ENCODE measurements at places on chromosomes 7 and 10.

DNA sequence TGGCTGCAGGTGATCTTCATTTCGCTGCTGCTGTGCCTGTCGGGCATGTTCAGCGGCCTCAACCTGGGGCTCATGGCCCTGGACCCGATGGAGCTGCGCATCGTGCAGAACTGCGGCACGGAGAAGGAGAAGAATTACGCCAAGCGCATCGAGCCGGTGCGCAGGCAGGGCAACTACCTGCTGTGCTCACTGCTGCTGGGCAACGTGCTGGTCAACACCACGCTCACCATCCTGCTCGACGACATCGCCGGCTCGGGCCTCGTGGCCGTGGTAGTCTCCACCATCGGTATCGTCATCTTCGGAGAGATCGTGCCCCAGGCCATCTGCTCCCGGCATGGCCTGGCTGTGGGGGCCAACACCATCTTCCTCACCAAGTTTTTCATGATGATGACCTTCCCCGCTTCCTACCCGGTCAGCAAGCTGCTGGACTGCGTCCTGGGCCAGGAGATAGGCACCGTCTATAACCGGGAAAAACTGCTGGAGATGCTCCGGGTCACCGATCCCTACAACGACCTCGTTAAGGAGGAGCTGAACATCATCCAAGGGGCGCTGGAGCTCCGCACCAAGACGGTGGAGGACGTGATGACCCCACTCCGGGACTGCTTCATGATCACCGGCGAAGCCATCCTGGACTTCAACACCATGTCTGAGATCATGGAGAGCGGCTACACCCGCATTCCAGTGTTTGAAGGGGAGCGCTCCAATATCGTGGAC lies 1.3 kb downstream of the CNNM2 start:
- no peak for DNase-seq

DNA sequence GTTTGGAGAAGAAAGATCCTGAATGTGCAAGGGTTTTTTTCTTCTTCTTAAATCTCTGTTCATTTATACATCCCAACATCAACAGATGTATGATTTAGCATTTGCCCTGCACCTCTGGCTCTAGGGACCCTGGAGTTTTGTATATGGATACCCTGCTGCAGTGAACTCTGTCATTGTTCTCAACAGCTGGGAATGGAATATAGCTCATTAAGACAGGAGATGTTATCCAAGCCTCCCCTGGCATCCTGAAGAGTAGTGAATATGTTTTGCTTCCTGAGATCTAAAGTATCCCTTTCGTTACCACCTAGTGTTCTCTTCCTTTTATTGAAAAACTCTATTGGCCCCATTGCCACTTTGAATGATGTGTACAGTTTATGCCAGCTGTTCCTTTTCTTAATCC lies 275.9 kb downstream of the EXOC4 start:
- DNase-seq, result no peak

DNA sequence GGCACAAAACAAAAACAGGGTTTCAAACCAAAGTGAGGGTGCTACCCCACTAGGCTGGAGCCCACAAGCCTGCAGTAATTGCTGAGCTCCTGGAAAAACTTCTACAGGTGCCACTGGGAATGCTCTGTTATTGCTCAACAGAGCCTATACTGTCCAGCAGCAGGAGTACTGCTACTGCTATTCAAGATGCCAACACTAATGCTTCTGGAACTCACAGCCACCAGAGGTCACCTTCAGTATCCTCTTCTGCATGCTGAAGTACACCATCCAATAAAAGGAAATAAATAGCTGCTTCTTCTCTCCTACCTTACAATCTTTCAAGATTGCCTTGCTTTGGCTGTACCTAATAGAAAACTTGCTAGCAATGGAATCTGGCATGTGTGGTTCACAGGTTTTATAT lies 222.0 kb downstream of the LRRN3 start:
- DNase-seq, result no peak

DNA sequence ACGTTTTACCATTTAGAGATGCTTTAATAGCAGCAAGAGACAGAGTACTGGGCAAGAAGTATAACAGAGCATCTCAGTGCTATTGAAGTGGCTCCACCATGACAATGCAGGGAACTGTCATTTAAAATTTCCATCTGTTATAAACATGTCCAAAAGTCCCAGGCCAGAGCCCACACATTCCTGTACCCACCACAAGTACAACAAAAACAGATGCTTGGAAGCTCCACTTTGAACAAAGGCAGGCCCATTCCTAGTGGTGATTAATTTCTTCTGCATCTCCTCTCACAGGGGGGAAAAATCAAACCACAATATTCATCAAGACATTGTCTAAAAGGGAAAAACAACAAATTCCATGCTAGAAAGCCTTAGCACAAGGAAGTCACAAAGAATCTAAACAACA lies 627.9 kb downstream of the PARD3 start:
- no peak for DNase-seq

- DNase-seq, result peak; percentile 56
Measured at GRCh38 chr7:31735991-31736982, 49.3 kb downstream of the PPP1R17 start.

DNA sequence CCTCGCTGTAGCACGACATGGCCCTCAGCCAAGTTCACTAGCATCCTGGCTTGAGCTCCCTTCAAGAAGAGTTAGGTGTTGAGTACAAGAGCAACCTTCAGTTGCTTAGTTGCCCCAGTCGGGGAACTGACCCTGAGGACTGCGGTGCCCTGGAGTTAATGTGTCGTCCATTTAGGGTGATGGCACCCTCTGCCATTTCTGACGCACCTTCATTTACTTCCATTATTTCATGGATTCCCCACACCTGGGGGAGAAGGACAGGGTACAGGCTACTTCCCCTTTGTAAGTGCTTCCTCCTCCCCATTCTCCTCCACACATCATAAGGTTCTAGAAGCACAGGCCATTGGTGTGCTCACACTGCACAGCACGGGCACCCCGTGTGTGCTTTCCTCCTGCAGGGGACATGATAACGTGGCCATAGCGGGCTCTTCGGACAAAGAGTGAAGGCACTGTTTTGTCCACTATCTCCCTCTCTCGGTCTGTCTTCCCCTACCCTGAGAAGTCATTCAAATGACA lies 1.8 kb downstream of the ALOX5 start:
- DNase-seq, result no peak

- no peak for DNase-seq
Measured at GRCh38 chr7:90850066-90850465, 253.9 kb downstream of the CDK14 start.

- no peak for DNase-seq
Measured at GRCh38 chr7:72343991-72344390, 68.1 kb downstream of the CALN1 start.

GRCh38 chr7:4479367-4480039 lies 202.6 kb upstream of the FOXK1 start:
- peak; percentile 14 for DNase-seq

DNA sequence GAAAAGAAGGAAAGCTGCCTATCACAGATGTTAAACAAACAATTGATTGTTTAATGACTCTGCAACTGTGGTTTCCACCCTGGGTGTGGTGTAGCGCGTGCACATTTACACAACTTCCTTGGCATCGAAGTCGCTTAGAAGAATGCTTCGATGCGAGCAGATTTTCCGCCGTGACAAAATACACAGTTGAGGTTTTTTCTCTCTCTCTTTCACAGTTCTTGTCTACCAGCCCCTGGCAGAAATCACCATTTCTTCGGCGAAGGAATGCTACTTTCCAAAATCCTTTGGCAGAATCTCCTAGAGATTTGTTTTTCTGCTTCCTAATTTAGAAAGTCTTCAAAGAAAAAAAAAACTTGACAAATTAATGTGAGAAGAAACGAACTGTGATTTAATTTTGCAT lies 70.7 kb upstream of the C1QL3 start:
- DNase-seq, result no peak

GRCh38 chr10:71382028-71382427 lies 14.7 kb upstream of the CDH23 start:
- DNase-seq, result no peak

DNA sequence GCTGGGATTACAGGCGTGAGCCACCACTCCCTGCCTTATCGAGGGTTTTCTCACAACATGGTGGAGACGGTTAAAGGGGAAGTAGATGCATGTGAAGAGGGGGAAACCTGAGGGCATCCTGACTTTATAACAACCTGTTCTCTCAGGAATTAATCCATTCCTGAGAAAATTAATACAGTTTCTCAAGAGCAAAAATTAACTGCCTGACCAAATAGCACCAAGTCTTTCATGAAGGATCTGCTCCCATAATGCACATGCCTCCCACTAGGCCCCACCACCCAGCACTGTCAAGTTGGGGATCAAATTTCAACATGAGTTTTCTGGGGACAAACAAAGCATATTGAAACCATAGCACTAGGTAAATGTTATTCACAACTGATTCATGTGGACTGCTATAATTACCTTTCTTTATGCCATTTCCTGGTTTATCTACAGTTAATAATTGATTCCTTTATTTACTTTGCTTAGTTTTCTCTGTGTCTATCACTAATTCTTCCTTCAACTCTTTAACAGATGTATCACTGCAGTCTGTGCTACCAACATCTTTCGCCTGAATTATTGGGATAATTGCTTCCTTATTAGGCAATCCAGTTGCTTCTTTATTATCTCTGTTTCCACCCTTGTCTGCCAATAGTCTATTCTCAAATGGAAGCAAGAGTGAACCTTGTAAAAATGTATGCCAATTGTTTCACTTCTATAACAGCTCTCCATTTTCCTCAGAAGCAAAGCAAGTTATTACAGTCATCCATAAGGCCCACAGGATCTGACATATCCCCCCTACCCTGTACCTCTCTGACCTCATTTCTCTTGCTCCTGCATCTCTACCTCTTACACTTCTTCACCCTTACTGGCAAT lies 12.9 kb upstream of the MICU1 start:
- DNase-seq, result no peak

DNA sequence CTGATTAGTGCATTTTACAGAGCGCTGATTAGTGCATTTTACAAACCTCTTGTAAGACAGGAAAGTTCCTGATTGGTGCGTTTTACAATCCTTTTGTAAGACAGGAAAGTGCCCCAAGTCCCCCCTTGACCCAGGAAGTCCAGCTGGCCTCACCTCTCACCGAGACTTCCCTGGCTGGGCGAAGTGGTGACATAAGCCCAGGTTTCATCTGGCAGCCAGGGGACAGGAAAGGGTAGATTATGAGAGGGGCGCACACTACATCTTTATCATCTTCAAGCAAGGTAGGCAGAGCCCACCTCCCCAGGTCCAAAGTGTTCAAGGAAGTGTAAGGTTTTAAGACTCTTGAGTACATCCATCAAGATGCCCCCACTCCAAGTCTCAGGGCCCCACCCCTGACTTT lies 5.5 kb upstream of the GDF10 start:
- no peak for DNase-seq

GRCh38 chr7:148750442-148751355 lies 52.0 kb downstream of the CUL1 start:
- no peak for DNase-seq

- no peak for DNase-seq
Measured at GRCh38 chr10:124296121-124296812, 122.5 kb downstream of the OAT start.

DNA sequence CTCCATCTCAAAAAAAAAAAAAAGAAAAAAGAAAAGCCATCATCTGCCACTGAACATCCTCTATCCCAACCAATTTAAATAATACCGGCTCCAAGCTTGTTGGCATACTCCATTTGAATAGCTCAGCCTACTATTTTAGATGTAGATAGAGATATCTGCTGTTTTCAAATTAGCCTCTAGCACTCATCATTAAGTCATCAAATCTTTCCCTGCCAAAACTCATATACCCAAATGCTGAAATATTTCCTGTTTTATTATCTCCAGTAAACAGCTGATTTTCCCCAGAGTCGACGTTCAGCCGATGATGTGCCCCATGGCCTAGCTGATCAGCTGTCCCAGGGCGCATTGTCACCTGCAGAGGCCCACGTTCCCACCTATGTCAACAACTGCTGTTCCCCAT lies 34.5 kb upstream of the FRMD4A start:
- DNase-seq, result no peak

DNA sequence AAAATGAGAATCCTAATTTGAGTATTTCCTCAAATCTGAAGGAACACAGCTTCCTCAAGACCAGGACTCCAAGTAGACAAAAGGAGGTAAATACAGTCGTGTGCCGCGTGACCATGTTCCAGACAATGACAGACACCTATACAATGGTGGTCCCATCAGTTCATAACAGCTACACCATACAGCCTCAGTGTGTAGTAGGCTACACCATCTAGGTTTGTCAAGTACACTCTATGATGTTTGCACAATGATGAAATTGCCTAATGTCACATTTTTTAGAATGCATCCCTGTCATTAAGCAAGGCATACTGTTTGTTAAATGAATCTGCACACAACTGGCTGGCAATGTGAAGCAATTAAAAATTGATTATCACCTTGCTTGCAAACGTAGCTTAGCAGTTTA lies 107.9 kb downstream of the PROSER2 start:
- DNase-seq, result no peak

GRCh38 chr10:133196221-133196915 lies 33.6 kb upstream of the UTF1 start:
- DNase-seq, result no peak

DNA sequence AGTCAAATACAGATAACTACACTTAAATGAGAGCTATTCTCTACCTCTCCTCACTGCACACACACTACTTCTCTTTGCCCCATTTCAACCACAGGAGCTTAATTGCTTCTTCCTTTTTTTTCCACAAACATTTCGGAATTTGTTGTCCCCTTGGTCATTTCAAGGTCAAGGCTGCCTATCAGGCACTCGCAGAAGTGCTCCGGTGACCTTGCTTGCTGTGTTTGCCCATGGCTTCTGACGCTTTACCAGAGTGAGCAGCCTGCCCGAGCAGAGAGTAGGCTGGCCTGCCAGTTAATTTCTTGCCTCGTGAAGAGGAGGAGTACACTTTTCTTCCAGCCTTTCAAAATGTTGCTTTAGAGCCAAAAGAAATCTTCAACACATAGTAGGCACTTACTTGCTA lies 297.1 kb upstream of the LRGUK start:
- no peak for DNase-seq

- DNase-seq, result no peak
Measured at GRCh38 chr7:117009705-117010361, 56.5 kb downstream of the ST7 start.

DNA sequence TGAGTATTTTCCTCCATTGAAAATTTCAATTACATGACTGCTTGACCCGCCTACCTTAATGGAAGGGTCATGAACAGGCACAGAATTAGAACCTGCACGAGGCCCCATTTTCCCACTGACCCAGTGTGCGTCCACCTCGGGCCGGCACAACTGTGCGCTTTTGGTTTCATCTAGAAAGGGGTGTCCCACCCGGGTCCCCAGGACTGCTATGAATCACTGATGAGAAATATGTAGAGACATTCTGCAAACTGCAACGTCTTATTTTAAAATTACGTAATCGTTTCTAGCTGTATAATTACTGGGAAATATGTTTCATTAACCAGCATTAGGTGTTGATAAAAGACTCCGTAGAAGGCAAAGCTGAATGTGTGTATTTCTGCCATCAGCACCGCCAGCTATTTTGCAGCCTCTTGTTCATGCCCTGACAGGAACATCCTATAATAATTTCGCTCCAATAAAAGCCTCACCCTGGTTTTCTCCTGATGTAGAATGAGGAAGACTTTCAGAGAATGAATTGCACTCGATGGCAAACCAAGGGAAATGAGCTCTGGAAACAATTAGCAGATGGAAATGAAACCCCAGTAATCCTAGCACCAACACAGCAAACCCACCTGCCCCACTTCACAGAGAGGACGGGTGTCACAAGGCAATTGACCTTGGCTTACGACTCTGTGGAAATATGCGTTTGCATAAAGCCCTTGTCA lies 562.1 kb downstream of the DNAJB6 start:
- DNase-seq, result no peak
